ENCODE measurements at places on chromosomes 6 and 20.

DNA sequence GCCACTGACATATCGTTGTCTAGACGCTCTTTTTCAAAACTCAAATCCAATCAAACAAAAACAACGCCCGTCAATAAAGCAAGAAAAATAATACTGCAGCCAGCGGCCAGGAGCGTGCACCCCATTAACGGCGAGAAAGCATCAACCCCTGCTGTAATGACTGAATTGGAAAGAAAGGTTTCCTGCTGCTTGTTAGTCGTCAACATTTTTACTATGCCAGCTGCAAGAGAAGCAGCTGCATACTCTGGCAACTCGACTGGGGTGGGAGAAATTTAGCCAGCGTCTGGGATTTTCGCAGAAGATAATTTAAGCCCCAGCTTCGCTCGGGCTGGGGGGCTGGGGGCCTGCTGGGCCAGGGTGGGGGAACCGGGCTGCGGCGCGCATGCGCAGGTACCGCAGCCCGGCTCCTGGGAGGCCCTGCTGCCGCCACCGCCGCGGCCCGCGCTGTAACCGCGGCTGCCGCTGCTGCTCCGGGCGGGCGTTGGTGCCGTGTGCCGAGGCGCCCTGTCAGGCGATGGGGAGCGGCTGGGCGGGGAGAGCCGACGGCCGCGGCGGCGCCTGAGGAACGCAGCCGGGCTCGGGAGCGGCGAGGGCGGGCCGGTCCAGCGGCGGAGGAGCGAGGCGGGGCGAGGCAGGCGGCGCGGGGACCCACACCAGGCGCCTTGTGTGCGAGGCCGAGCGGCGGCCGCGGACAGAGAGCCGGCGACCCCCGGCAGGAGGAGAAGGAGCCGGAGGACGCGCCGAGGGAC is 732 bp upstream of the STXBP5 start:
- no peak for DNase-seq

GRCh38 chr20:6654513-6655252 is 112.8 kb upstream of the BMP2 start:
- DNase-seq, result no peak

DNA sequence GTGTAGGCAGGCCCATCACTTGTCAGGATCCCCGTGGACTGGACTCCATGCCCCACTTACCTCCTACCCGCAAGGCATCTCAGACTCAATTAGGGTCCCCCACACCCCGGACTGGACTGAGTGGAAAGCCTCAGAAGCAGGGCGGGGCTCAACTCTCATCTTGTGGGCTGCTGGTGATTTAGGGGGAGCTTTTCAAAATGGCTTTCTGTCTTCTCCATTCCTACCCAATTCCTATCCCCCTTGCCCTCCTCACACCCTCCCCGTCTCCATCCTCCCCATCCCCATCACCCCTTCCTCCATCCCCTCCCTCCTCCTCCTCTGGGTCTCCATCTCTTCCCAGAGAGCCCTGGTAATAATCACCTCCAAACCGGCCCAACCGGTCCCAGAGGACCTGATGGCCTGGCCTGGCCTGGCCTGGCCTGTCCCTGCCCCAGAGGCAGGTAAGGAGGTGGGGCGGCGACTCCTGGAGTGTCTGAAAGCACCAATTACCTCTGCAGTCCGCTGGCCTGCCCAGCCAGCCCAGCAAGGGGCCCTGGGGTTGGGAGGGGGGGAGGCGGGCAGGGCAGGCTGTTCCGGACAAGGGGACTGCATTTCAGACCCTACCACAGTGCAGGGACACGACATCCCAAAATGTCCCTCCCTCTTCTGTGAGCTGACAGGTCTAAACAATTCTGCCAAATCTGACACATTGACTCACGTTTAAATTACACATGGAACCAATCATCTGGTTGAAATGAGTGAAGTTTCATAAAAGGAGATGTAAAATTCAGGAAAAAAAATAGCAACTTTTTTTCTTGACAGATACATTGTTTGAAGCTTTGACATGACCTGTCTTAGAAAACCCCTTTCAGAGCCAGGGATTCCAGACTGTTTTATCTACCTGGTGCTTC is 24.8 kb downstream of the MAFB start:
- no peak for DNase-seq

DNA sequence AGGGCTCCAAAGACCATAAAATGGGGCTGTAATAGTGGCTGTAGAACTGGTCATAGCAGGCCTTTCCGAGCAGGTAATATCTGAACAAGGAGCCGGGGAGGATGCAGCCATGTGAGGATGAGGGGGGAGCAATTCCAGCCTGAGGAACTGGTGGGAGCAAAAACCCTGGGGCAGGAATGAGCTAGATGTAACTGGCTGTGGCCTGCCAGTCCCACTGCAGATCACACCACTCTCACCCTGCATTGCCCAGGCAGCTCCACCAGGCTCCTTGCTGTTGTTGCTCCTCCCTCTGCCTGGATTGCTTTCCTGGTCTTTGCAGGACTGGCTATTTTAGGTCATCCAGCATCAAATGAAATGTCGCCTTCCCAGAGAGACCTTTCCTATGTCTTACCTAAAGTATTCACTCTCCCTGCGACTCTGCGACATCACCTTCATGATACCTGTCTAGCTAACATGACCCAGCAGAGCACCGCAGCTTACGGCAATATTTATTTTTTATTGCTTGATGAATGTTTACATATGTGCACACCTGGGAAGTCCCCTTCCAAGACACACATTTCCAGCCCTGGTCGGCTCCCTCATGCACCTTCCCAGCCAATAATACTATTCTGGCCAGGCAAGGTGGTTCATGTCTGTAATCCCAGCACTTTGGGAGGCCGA is 2.4 kb upstream of the ZFP64 start:
- DNase-seq, result no peak

GRCh38 chr20:7571101-7571500 is 369.2 kb downstream of the HAO1 start:
- no peak for DNase-seq

DNA sequence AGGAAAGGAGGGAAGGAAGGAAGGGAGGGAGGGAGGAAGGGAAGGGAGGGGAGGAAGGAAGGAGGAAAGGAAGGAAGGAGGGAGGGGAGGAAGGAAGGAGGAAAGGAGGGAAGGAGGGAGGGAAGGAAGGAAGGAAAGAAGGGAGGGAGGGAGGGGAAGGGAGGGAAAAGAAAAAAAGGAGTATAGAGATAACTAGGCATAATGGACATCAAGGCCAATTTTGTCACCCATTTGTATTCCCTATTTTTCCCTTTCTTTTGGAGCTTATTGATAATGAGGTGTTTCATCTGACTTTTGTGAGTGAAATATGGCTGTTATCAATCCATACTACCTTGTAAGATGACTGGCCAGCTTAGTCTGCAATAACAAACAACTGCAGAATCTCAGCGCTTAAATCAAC is 282.0 kb upstream of the FLRT3 start:
- DNase-seq, result no peak

GRCh38 chr6:150899231-150899630 is 33.7 kb downstream of the MTHFD1L start:
- no peak for DNase-seq

DNA sequence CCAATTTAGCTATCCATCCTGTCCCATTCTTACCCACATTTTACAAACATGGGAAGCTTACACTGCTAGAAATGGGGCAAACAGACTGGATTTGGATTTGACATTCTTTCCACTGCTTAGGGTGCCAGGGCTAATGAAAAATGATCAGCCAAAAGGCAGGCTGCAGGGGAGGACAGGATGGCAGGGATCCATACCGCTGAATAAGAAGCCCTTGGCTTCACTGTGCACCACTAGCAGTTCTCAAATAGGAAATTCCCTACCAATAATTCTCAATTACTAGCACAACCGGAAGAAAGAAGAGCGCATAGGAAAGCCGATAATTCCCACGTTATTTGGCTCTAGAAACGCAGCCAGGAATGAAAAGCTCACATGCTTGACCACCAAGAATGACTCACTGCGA is 73.1 kb downstream of the NDUFAF5 start:
- DNase-seq, result no peak

DNA sequence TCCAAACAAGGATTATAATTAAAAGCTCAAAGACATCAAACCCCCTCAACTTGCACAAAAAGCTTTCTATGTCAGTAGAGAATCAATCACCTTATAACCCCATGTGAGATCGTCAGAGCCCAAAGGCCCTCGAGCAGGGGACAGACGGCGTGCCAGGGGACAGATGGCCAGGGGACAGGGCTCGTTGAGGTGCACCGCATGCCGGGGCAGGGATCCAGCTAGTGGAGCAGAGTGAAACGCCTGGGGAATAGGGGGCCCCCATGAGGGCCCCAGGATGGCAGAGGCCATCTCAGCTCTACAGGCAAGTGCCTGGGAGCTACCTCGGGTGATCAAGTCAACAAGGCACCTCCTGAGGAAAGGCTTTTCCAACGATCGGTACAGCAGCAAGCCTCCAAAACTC is 28.6 kb downstream of the DIDO1 start:
- no peak for DNase-seq

GRCh38 chr6:39599973-39600372 is 125.2 kb downstream of the KIF6 start:
- DNase-seq, result no peak

GRCh38 chr20:45011108-45011526 is 44.8 kb downstream of the STK4 start:
- DNase-seq, result peak; percentile 14

GRCh38 chr20:64146301-64146935 is 17.8 kb upstream of the MYT1 start:
- DNase-seq, result no peak

- DNase-seq, result no peak
Measured at GRCh38 chr6:45990162-45990561, 25.5 kb downstream of the CLIC5 start.

DNA sequence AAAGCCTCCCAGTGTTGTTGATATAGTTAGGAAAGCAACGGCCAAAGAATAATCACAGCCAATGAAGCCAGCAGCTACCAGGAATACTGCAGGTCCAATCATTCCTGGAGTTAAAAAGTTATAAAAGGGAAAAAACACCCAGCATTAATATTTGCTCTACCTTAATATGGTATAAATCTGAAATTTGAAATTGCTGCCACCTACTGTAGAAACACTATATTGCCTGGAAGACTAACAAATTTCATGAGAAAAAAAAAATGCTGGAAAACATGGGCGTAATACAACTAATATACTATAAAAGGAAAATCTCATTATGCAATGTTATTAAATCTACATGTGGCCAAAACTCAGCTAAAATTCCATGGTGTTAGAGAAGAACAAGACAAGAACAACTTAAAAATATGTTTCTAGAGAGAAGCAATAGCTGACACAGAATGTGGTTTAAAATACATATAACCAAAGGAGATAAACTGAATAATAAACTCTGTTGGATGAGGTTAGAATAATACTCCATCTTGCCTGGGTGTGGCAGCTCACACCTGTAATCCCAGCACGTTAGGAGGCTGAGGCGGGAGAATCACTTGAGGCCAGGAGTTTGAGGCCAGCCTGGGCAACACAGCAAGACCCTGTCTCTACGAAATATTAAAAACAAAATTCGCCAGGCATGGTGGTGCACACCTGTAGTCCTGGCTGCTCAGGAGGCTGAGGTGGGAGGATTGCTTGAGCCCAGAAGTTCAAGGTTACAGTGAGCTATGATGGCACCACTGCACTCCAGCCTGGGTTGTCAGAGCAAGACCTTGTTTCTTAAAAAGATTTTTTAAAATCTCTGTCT is 43.1 kb downstream of the SLC17A5 start:
- DNase-seq, result no peak

DNA sequence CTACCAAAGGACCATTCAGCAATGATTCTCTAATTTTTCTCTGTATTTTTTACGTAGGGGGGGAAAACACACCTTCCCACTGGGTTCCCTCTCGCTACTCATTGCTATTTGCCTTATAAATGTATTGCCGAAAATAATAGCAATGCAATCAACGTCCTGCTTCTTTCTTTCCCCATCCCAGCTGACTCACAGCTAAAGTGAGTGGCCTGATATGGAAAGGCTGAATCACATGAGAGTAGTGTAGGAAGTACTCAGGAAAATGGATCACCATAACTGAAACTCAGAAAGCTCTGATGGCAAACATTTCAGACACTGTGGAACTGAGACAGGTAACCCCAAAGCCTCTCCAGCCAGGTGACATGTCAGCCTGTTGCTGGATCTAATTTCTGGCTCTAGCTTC is 49.3 kb upstream of the SRPK1 start:
- DNase-seq, result no peak

GRCh38 chr6:93468291-93468690 is 48.9 kb upstream of the EPHA7 start:
- DNase-seq, result no peak

DNA sequence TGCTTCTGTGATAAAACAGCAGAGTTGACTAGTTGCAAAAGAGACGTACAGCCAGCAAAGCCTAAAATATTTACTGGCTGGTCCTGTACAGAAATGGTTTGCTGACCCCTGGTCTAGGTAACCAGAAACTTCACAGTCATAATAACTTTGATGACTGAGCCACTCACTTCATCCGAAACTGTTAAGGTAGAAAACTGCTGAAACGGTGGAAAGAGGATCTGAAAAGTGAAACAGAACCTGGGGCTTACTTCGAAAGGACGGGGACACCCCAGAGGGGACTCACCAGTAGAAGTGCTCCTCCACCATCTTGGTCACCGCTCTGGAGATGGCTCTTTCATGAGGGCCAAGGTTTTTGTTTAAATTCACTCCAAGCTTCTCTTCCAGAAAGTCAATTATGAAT is 16.4 kb downstream of the FAXC start:
- no peak for DNase-seq

DNA sequence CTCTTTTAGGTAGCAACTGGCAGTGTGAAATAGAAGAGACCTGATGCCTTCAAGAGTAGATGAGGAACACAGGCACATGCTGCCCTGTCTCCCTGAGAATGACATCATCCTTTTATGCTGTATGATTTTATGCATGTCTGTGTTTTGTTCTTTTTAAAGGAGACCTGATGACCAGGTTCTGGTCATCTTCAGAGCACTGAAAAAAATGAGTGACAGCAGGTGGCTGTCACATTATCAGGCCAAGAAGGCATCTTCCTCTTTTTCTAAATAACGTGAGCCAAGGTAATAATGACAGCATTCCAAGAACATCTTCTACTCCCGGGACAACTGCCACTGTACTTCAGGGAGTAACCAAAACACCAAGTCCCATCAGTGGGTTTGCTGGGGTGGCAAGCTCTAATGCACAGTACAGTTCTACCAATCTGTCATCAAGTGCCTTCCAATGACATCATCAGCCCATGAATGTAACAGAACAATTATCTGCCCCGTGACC is 28.9 kb downstream of the CNKSR3 start:
- DNase-seq, result no peak

DNA sequence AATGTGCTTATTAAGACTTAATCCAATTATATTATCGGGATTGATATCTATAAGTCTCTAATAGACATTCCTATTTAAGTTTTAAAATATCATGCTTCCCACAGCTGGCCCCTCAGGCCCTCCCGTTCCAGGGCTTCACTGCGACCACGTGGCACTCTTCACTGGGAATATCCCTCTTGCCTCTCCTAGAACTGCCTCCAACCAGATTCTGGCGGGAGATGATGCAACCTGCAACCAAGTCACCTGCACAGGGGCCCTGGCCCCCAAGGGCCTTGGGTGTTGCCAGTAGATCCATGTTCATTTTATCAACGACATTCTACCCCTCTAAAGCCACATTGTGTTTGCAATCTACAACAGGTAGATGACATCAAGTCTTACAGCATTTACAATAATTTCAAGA is 18.4 kb upstream of the RAMACL start:
- DNase-seq, result no peak

Measured in cerebellar nuclear complex (tissue), 1 donor.